ENCODE measurements at places on chromosomes 13 and 19.

DNA sequence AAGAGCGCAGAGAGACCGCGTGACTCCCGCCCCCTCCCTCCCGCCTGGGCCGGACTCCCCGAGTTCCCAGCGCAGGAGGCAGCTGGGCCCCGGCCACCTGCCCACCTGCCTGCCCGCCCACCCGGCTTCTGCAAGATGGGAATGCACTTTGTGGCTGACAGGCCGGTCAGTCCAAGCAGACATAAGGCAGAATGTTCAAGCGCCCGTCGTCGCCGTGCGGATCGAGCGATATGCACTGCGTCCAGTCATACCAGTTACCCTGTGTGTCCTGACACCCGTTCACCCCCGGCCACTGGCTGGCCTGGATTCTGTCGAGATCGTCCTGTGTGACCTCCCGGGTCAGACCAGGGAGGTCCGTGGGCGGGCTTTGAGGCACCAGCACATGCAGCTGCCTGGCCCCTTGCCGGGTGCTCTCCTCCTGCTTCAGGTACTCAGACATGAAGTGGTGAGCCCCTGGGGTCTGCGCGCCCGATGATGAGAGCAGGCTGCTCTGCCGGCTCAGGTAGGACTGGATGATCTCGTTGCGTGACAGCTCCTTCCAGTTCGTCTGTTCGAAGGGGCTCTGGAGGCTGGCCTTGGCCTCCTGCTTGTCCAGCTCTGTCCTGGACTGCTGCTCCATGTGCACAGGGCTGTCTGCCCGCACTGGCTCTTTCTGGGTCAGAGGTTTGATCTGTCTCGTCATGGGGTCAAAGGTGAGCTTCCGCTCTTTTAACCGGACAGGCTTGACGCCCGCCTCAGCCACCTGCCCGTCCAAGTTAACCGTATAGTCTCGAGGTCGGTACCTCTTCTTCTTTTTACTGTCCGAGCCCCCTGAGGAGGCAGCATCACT, 3.9 kb upstream of the SLC35E1 start:
- DNase-seq, result no peak

DNA sequence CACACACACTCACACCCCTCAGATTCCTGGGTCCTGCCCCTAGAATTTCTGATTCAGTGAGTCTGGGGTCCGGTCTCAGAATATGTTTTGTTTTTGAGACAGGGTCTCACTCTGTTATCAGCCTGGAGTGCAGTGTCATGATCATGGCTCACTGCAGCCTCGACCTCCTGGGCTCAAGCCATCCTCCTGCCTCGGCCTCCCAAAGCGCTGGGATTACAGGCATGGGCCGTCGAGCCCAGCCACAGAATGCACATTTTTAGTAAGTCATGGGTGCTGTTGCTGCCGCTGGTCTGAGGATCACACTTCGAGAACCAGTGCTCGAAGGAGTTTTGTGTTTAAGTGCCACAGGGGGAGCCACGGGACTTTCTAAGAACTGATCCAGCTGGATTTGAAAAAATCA, 22.1 kb upstream of the TNFSF14 start:
- no peak for DNase-seq

GRCh38 chr13:52130641-52131040, 1.8 kb upstream of the NEK5 start:
- no peak for DNase-seq

GRCh38 chr19:41619018-41619556, 7.8 kb downstream of the CEACAM4 start:
- no peak for DNase-seq

- no peak for DNase-seq
Measured at GRCh38 chr13:63128716-63129115, 1713.1 kb upstream of the PCDH20 start.

- DNase-seq, result no peak
Measured at GRCh38 chr13:19795956-19796355, 13.2 kb upstream of the PSPC1 start.

DNA sequence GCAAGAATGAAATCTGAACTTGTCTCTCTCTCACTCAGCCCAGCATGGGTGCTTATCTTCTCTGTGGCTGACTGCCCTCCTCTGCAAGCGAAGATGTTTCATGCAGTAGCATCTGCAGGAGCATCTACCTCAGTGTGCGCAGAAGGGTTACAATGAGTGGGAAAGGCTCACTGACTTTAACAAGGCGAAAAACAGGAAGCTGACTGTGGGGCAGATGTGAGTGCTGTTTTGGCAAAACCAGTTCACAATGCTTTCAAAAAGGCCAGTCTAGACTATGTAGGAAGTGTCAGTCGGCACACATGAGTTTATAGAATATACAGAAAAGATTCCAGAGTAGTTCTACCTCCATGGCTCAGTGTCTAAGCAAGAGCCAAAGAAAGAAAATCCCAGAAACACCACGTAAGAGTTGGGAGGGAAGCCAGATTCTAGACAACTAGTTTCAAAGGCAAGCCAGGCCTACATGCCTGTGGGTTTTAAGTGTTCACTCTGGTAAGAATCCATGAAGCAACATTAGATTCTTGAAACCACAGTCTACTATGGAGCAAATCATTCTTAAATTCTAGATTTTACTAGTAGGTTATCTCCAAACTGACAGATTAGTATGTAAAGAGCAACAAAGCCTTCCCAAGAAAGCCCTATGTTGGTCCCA, 124.5 kb downstream of the ABCC4 start:
- no peak for DNase-seq

DNA sequence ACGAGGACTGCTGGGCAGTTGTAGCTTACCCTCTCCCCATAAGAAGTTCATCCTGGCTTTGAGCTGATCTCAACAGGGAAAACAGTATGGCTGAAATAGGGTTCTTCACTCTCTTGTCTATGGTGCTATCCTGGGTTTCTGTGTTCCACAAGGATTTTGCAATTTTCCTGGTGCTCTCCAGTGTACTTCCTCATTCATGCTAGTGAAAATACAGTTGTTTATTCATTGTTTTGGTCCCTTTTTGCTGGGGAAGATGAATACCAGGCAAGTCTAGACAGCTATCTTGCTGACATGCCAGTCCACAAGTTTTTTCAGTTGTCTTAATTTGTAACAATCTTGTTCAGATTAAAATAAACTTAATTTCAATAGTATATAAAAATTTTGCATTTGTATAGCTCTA, 306.5 kb downstream of the DLEU7 start:
- no peak for DNase-seq

Data from SK-N-MC (cell line).